ENCODE measurements at places on chromosomes 13 and 19.

GRCh38 chr19:16066611-16067104, 9.6 kb upstream of the TPM4 start:
- DNase-seq, result no peak

DNA sequence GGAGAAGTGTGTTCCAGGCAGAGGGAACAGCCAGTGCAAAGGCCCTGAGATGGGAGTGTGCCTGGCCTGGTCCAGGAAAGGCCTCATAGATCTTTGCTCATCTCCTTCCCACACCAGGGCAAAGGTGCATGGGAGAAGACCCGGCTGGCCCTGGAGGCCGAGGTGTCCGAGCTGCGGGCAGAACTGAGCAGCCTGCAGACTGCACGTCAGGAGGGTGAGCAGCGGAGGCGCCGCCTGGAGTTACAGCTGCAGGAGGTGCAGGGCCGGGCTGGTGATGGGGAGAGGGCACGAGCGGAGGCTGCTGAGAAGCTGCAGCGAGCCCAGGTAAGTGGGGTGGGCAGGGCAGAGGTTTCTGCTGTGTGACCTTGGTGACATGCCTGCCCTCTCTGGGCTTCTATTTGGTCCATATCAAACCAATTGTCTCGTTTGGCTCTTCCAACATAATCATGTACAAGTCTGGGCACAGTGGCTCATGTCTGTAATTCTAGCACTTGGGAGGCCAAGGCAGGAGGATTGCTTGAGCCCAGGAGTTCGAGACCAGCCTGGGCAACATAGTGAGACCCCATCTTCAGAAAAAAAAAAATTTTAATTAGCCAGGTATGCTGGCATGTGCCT, 51.1 kb downstream of the KCNC3 start:
- DNase-seq, result no peak

DNA sequence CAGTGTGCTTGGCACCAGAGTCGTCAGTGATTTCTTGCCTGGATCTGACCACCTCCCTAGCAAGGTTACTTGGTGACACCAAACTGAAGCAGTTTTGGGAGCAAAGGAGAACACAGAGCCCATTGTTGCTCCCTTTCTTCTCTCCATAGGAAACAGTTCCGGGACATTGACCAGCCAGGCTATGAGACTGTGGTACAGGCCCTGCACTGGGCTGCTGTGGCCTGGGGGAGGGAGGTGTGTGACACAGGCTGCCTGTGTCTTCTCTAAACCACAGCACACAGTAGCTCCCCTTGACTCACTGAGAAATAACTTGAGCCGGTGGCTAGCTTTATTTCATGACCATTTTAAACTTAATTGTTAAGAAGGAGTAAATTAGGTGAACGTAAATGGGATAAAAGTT, 214.8 kb upstream of the UBL3 start:
- DNase-seq, result no peak

GRCh38 chr19:15317392-15318071, 14.8 kb downstream of the BRD4 start:
- no peak for DNase-seq

GRCh38 chr19:4584670-4585460, 25.4 kb upstream of the SEMA6B start:
- DNase-seq, result no peak

DNA sequence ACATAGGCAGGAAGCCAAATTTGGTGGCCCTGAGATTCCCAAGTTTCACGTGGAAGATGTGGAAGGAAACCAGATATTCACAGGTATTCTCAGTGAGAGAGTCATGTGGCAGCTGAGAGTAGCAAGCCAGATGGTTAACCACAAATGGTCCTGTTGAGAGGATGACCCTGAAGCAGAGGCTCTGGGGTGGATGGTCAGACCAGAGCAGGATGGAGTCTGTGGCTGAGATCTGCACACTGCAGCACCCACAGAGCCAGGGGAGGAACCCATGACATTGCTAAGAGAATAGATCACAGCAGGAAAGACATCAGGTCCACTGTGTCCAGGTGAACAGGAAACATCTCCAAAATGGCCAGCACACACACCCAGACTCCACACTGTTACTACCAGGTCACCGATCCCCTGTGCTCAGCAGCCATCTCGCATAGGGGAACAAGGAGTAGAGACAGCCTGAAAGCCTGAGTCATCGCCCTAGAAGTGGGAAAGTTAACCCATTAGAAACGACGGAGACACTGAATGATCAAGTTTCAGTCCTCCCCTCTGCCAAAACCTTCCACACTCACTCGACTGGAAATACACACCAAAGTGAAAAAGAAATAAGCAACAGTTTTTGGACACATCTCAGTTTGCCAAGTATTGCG, 160.0 kb downstream of the RBM26 start:
- no peak for DNase-seq

DNA sequence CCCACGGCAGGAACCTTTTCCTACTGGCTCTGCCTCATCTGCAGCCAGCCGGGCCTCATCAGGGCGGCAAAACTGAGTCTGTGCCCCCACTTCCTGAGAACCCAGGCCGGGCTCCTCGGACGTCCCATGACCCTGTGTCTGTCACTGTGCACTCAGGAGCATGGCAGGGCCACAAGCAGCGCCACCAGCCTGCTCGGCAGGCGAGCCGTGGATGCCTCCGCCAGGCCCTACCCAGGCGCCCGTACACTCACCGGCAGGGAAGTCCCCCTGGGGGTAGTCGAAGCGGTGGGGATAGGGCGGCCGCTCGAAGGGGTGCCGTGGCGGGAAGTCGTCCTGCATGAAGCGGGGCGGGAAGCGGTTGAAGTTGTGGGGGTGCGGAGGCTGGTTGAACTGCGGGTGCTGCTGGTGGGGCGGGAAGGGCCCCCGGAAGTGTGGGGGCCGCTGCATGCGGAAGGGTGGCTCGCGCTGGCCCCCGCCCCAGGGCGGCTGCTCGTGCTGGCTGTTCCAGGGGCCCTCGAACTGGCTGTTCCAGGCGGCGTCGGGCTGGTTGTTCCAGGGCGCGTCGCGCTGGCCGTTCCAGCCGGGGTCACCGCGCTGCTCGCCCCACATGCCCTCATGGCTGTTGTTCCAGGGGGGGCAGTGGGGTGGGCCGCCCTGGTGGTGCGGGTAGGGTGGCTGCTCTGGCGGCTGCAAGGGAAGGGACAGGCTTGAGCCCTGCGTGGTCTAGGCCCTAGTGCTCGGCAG, 17.1 kb downstream of the CHERP start:
- no peak for DNase-seq

DNA sequence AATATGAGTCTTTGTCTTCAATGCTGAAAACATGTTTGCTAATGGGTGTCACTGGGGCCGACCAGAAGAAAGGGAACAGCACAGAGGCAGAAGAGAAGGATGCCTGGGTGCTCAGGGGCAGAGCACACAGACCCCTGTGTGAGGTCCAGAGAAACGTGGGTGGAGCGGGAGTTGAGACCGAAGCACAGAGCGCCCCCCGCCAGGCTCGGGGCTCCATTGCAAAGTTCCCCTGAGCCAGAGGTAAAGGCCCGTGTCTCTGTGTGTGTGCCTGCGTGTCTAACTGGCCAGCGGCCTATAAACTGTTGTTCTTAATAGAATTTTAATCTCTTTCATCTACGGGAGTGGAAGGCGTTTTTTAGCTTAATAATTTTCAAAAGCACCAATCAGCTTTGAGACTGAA, 343.1 kb downstream of the TEX29 start:
- DNase-seq, result no peak

DNA sequence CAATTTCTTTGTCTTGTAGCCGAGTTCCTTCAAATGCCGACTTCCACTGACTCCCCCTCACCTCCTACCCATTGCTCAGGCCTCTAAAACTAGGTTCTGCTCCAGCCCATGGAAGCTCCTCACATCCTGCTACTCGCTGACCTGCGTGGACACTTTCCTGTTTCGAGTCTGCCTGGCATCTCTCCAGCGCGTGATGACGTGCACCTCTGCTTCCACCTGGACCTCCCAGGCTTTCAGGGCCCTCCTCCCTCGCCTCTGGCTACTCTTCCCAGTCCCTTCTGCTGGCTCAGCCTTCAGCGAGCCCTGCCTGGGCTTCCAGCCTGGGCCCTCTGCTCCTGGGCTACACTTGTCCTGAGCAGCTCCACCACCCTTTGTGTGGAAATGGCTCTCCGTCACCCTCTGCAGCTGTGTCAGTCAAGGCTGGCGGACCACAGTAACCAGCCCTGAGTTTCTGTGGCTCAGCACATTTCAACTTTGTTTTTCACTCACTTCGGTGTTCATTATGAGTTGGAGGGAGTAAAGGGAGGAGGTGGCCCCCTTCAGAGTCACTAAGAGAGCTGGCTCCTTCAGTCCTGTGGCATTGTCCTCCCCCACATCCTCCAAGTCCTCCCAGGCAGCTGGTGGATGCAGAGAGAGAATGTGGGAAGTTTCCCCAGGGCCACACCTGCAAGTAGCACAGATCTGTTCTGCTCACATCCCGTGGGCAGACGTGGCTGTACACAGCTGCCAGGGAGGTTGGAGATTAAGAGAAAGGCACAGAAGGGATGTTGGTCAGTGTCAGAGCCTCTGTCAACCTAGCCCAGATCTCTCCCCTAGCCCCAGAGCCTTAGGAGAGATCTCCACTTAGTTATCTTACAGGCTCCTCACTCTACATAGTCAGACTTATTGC, 49.4 kb downstream of the SERP2 start:
- DNase-seq, result no peak

DNA sequence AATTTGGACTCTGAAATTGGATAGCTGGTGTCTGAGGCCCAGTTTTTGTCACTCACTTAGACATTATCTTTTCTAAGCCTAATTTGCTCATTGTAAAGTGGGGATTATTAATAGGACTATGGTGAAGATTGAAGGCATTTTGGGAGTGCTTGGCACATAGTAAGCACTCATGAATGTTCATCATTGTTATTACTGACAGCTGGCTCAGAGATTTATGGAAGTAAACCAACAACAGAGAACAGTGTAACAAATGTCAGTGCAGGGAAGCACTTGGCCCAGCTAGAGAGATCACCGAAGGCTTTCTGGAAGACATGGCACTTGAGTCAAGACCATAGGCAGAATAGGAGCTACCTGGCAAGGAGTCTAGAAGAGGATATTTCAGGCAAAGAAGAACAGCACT, 92.3 kb downstream of the RFC3 start:
- DNase-seq, result no peak

GRCh38 chr13:108056278-108056677, 159.1 kb downstream of the LIG4 start:
- no peak for DNase-seq

GRCh38 chr13:79194272-79194671, 211.8 kb downstream of the RBM26 start:
- DNase-seq, result no peak

GRCh38 chr13:36915106-36915505, 4.9 kb downstream of the SMAD9 start:
- no peak for DNase-seq

DNA sequence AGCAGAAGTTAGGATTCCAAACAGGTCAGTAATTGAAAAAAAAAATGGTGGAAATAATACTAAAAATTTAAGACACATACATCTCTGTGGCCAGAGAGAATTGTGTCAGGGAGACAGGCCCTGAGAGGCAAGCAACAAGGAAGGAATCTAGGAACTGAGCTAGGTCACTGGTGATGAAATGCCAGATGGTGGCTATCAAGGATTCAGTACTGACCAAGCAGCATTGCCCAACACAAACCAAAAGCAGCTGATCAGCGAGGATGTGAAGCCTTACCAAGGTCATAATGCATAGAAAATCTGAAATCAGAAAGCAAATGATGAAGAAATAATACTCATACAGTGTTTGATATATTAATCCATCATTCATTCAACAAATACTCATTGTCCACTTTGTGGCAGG, 905.0 kb downstream of the GPC5 start:
- no peak for DNase-seq

DNA sequence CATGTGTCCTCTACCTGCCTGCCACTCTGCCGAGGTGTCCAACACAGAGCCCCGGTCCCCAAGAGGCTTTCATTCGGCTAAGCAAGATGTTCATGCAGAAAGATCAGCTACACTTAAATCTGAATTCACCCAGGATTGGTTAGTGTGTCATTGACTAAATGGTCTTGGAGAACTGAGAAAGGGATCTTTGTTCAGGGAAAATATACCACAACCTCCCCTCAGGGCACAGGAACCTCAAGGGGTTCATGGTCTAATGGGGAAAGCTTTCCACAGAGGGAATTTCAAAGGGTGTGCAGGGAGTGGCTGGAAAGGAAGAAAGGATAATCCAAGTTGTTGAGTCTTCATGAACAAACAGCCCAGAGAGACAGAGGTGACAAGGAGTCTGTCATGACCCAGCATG, 14.4 kb upstream of the POP4 start:
- no peak for DNase-seq

DNA sequence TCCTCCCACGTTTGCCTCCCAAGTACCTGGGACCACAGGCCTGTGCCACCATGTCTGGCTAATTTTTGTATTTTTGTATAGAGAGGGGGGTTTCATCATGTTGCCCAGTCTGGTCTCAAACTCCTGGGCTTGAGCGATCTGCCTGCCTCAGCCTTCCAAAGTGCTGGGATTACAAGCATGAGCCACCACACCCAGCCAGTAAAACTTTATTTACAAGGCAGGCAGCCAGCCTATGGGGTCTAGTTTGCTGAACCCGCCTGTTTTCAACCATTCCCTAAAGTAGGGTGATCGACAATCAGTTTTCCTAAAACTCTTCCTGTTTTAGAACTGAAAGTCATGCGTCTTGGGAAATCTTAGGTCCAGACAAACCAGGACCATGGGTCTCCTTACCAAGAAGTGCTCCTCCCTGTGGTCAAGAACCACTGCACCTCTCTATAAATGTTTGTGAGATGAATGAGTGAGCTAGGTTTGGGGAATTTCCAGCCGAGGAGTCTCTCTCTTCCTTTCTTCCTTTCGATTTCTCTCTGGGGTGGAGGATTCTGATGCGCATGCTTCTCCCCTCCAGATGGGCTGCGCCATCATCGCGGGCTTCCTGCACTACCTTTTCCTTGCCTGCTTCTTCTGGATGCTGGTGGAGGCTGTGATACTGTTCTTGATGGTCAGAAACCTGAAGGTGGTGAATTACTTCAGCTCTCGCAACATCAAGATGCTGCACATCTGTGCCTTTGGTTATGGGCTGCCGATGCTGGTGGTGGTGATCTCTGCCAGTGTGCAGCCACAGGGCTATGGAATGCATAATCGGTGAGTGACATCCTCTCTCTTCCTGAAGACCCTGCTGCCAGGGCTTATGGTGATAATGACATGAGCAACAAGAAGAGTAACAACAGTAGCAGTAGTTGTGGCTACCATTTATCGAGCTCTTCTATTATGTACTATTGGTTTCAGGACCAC, 38.7 kb downstream of the ADGRE1 start:
- DNase-seq, result no peak

- no peak for DNase-seq
These were observed 9.3 kb downstream of the CHST8 start for GRCh38 chr19:33630880-33631608.

GRCh38 chr13:95926231-95926630, 127.0 kb downstream of the UGGT2 start:
- no peak for DNase-seq

GRCh38 chr19:3149526-3150505, 14.0 kb downstream of the GNA15 start:
- no peak for DNase-seq

- DNase-seq, result no peak
These were observed 50.6 kb downstream of the MYO16 start for GRCh38 chr13:108680011-108680410.

DNA sequence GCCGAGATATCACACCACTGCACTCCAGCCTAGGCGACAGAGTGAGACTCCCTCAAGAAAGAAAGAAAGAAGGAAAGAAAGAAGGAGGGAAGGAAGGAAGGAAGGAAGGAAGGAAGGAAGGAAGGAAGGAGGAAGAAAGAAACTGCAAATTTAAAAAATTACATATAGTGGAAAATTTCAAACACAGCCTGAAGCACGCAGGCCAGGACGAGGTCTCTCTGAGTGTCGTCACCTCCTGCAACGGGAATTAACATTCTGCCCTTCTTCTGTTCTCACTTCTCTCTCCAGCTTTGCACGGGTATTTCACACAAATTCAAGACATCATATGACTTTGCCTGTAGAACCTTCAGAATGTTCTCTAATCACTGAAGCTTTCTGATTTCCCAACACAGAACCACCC, 108.2 kb downstream of the GNG7 start:
- DNase-seq, result no peak
